ENCODE measurements at places on chromosomes 1 and 21.

GRCh38 chr1:61699911-61700851, 24.8 kb downstream of the TM2D1 start:
- H3K36me3 ChIP-seq = peaks cover 55% of the 10 kb centered on the region
- no peaks in the 10 kb centered on the region for H3K4me1 ChIP-seq
- H3K4me3 ChIP-seq = no peak overlapping the region
- no peak overlapping the region for H3K27ac ChIP-seq
- no peaks in the 10 kb centered on the region for H3K27me3 ChIP-seq

DNA sequence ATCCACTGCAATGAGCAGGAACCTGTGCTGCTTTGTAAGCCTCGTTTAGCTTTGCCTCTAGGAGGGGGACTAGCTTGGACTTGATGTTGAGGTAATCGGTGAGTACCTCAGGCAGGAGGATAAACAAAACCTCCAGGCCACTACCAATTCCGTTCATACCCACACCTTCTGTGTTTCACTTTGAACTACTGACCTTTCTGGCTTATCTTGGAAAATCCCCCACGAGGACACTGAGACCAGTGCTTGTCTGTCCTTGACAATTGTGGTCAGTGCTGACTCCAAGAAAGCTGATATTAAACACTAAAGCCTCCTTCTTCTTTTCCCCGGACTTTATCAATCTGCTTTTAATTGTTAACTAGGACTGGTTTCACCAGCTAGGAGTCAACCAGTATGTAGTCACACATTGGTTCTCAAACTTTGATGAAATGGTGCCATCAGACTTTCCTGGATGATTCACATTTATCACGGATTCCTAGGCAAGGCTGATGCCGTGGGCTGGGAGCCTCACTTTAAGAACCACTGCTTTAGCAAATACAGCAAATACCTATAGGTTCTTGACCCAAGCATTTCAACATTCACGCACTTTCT, 52.7 kb downstream of the TGFB2 start:
- peak overlapping the region; percentile 62 for H3K27ac ChIP-seq
- DNase-seq = no peak
- peaks cover 25% of the 10 kb centered on the region for H3K36me3 ChIP-seq
- H3K4me1 ChIP-seq = peaks cover 56% of the 10 kb centered on the region

DNA sequence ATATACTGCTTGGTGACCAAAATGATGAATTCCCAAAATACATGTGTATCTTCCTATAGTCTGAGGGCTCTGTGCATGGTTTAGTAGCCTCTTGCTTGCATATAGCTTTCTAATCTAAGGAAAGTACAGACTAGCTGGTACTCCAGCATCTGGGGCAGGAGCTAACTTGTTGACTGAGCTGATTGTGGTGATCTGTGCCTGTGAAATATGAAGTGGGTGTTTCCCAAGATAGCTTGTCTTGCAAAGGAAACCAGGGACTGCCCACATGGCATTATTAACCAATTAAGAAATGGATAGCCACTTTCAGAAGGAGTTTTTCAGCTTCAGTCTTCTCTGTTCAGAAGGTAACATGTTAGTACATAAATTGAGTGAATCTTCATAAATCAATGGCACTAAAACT, 219.8 kb downstream of the NEGR1 start:
- no peak overlapping the region for H3K27ac ChIP-seq
- no peaks in the 10 kb centered on the region for H3K4me1 ChIP-seq
- no peaks in the 10 kb centered on the region for H3K27me3 ChIP-seq
- no peak overlapping the region for H3K4me3 ChIP-seq
- H3K36me3 ChIP-seq = no peaks in the 10 kb centered on the region

DNA sequence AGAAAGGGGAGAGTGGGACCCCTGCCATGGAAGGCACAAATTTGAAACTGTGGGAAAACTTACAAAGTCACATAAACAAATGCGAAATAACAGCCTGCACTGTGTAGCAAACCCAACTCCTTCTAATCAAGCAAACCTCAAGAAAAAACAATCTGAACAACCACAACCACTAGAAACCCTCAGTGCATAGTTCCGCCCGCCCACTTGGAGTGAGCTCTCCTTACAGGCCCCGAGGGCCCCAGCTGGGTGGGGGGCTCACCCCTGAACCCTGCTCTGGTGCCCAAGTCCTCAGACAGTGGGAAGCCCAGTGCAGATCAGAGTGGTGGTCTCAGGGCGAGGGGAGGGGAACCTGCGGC, 931 bp upstream of the MXRA8 start:
- H3K4me3 ChIP-seq = peak overlapping the region; percentile 61
- no peak for DNase-seq
- H3K4me1 ChIP-seq = peaks cover 52% of the 10 kb centered on the region
- peak overlapping the region; percentile 99 for H3K27ac ChIP-seq
- peaks cover 6% of the 10 kb centered on the region for H3K27me3 ChIP-seq

DNA sequence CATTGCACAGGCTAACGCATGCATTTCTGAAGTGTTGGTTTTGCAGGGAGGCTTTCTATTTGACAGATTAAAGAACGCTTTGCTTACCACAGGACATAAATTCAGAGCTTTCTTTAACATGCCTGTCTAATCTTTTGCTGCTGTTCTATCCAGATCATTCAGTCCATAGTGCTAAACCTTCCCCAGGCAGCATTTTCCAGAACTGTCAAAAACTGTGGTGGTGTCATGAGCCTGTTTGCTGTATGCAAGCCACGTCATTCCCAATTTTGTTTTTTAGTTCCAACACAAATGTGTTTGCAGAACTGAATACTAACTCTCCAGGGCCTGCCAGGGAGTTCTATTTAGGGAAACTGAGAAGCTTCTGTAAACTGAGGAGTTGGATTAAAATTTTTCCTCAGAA, 390.5 kb upstream of the LYPLAL1 start:
- no peak for DNase-seq
- no peak overlapping the region for H3K4me3 ChIP-seq
- no peaks in the 10 kb centered on the region for H3K27me3 ChIP-seq
- no peaks in the 10 kb centered on the region for H3K36me3 ChIP-seq
- H3K27ac ChIP-seq = peak overlapping the region; percentile 38

DNA sequence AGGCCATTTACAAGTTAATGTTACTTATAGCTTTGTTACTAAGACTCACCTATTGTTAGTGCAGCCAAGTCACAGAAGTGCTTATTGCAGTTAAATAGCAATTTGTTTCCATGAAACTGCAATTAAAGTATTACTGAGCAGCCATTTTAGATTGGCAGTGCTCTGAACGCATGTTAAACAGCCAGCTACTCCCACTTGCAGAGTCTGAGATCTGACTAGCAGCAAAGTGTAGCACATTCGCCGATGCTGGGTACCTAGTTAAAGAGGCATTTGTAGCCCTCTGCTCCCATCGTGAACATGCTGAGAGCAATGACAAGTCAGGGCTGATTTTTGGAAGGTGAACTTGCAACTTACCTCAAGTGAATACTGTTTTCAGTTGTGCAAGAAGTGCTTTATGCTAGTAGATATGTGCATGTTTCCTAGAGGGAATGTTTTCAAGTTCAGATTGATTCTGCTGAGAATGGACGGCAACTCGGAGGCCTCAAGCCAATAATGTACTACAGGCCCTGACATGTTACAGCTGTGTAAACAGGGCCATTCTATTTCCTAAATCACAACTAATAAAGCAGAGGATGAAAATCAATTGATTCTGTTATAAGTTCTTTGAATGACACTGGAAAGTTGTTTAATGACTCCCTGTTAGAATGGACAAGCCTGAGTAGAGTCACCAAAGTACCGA, 19.8 kb downstream of the LMO4 start:
- no peaks in the 10 kb centered on the region for H3K27me3 ChIP-seq
- no peak for DNase-seq
- peaks cover 39% of the 10 kb centered on the region for H3K36me3 ChIP-seq
- H3K27ac ChIP-seq = peak overlapping the region; percentile 84
- peaks cover 76% of the 10 kb centered on the region for H3K4me1 ChIP-seq
- H3K4me3 ChIP-seq = no peak overlapping the region

DNA sequence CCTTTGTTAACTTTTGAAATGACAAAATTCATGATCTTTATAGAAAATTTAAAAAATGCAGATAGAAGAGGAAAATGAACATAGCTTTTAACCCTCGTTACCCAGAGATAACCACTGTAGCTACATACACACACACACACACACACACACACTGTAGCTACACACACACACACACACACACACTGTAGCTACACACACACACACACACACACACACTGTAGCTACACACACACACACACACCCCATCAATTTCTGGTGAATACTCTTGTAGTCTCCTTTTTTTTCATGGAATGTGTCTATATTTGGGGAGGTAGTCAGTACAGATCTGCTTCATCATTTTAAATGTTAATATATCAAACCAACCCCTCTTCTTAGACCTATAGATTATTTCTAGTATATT, 58.5 kb downstream of the SH3BGR start:
- H3K4me1 ChIP-seq = peaks cover 6% of the 10 kb centered on the region
- H3K27me3 ChIP-seq = peaks cover 5% of the 10 kb centered on the region
- peaks cover 18% of the 10 kb centered on the region for H3K36me3 ChIP-seq

GRCh38 chr1:189463166-189463565, 1014.5 kb downstream of the BRINP3 start:
- H3K4me3 ChIP-seq = no peak overlapping the region
- no peaks in the 10 kb centered on the region for H3K36me3 ChIP-seq
- no peak for DNase-seq
- peaks cover 7% of the 10 kb centered on the region for H3K27me3 ChIP-seq

- H3K4me1 ChIP-seq = peaks cover 60% of the 10 kb centered on the region
- H3K4me3 ChIP-seq = peak within 1 kb of the TSS; percentile 21
- no peaks in the 10 kb centered on the region for H3K36me3 ChIP-seq
- peak; percentile 50 for DNase-seq
Measured at GRCh38 chr21:42315296-42315891, at the start of gene TFF3. TSS of gene TFF3 (minus strand) at chr21:42315409. CDS start at chr21:42315374, 35 bp downstream.

DNA sequence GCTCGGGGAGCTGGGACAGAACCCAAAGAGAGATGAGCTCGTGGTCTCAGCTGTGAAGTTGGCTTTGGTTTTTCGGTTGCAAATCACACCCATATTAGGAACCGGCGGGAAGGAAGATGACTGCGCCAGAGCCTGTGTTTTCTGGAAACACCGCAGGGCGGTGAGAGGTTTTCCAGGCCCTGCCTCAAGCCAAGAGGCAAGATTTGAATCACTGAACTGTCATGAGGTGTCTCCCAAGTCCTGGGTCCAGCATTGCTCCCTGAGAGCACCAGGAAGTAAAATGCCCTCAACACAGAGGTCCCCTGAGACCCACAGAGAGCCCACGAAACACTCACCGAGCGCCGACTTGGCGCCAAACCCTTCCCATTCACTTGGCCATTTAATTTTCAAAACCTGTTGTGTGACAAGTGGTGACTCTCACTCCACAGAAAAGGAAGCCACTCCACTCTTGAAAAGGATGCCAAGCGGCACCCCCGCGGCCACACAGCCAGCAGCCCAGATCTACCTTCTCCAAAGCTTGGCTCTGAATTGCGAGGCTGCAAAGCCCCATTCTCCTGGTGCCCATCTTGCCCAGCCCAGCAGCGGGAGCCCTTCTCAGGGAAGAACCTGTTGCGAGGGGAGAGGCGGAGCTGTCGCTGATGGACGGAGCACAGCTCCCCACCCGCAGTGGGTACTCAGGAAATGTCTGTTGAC, 99.0 kb upstream of the RUNX3 start:
- peaks cover 45% of the 10 kb centered on the region for H3K27me3 ChIP-seq
- H3K4me1 ChIP-seq = peaks cover 14% of the 10 kb centered on the region
- no peak for DNase-seq
- no peak overlapping the region for H3K27ac ChIP-seq
- no peaks in the 10 kb centered on the region for H3K36me3 ChIP-seq

GRCh38 chr1:156856282-156856785, 2.6 kb downstream of the INSRR start:
- H3K27me3 ChIP-seq = peaks cover 66% of the 10 kb centered on the region
- no peak for DNase-seq
- H3K36me3 ChIP-seq = no peaks in the 10 kb centered on the region
- H3K27ac ChIP-seq = no peak overlapping the region

- H3K27ac ChIP-seq = no peak overlapping the region
- H3K4me1 ChIP-seq = peaks cover 22% of the 10 kb centered on the region
- peaks cover 100% of the 10 kb centered on the region for H3K27me3 ChIP-seq
Measured at GRCh38 chr1:90718411-90719329, 1.6 kb upstream of the BARHL2 start.

- no peak overlapping the region for H3K27ac ChIP-seq
- H3K36me3 ChIP-seq = peaks cover 79% of the 10 kb centered on the region
- H3K27me3 ChIP-seq = no peaks in the 10 kb centered on the region
Measured at GRCh38 chr1:31055953-31056352, 9.6 kb downstream of the PUM1 start.

- H3K36me3 ChIP-seq = no peaks in the 10 kb centered on the region
- H3K27ac ChIP-seq = no peak overlapping the region
- H3K4me3 ChIP-seq = peak overlapping the region; percentile 2
- H3K27me3 ChIP-seq = peaks cover 15% of the 10 kb centered on the region
- peaks cover 26% of the 10 kb centered on the region for H3K4me1 ChIP-seq
Measured at GRCh38 chr21:42013376-42013775, 3.2 kb upstream of the ZBTB21 start.

DNA sequence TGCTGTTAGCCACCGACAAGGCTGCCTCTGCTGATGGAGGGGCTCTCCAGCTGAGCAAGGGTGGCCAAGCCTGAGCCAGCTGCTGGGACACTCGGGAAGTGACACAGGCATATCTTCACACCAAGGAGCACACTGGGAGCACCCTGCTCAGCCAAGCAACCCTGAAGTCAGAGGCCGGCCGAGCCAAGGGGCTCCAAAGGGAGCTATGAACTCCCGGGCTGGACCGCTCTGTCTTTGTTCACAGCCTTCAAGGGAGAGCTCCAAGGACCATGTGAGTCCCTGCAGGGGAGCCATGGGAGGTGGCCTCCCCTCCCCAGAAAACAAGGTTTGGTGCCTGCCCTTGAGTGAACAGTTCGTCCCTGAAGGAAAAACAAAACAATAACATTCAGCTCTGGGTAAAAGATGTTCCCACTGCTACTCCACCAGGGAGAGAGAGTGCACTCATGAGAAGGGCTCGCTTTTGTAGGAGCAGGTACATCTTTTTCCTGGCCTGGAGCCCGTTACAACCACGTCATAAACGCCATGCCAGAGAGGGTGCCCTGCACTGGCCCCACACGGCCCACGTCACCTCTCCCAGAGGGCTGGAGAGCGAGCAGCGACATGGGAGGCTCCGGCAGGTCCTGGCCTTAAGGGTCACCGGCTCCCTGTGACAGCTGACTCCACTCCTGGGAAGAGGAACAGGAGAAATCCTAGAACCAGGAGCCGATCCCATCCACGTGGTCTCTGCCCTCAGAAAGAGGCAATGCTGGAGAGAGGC, 56.3 kb upstream of the SLC25A33 start:
- no peak for DNase-seq
- peak overlapping the region; percentile 68 for H3K27ac ChIP-seq
- peaks cover 15% of the 10 kb centered on the region for H3K27me3 ChIP-seq
- peaks cover 39% of the 10 kb centered on the region for H3K4me1 ChIP-seq
